ENCODE measurements at places on chromosomes 5 and 9.

- DNase-seq: no peak
These were observed 594.5 kb downstream of the BNC2 start for GRCh38 chr9:16275795-16276624.

- no peak for DNase-seq
These were observed 161.0 kb downstream of the SPATA31D1 start for GRCh38 chr9:82149501-82149946.

GRCh38 chr9:129211686-129212085 is 33.6 kb upstream of the IER5L start:
- peak; percentile 36 for DNase-seq

DNA sequence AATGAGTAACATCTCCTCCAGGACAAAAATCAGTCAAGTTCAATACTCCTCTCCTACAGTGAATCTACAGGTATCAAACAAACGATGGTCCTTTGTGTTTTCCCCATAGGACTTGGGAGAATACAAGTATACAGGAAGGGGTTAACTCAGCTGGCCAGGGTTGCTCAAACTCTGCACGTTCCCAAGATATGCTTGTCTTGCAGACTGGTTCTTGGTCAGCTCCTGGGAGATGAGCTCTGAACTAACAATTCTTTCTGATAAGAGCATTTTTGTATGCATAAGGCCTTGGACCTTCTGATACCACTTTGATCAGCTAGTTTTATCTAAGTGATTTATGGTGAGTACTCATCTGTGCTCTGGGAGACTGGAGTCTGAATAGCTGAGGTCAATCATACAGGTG is 42.1 kb downstream of the LOX start:
- DNase-seq: no peak

GRCh38 chr5:14068136-14068535 is 75.0 kb upstream of the TRIO start:
- DNase-seq: no peak

DNA sequence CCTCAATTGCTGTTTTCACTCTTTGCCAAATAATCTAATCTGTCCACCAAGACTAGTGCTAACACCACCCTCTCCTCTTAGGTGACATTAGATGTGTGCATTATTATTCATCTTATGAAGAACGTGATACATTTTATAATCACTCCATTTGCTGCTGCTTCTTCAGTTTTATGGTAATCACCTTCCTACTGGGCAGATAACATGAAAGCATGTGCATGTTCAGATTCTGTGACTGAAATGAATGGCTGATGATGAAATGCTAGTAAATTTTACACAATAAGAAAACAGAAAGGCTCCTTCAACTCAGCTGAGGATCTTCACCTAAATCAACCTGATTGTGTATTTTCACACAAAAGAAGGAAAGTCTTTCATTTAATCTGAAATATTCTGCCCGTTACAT is 577.6 kb downstream of the CSNK1G3 start:
- no peak for DNase-seq

- DNase-seq: no peak
These were observed 18.6 kb upstream of the CFAP95 start for GRCh38 chr9:69801989-69802388.

DNA sequence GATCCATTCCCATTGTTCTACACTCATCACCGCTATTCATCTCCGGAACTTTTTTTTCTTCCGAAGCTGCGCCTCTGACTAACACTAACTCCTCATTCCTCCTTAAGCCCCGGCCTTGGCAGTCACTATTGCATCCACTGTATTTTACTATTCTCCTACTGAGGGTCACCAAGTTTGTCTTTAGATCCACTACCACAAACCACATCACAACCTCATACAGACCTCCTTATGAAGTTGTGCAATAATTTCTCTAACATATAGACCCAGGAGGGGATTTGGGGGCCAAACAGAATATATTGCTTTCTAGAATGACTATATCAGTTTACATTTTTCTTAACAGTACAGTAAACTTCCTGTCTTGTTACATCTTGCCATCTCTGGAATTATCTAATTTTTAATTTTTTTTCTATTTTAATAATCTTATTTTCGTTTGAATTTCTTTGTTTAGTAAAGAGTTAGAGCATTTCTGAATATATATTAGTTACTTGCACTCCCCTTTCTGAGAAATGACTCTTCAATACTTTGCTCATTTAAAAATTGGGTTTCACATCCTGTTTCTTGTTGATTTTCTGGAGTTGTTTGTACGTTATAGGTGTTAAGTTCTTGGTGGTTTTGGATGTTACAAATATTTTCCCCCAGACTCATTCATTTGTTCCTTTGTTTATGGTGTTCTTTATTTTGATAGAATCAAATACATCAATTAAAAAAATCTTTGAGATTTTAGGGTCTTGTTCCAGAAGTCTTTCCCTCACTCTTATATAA is 37.1 kb downstream of the DMRT2 start:
- DNase-seq: no peak

DNA sequence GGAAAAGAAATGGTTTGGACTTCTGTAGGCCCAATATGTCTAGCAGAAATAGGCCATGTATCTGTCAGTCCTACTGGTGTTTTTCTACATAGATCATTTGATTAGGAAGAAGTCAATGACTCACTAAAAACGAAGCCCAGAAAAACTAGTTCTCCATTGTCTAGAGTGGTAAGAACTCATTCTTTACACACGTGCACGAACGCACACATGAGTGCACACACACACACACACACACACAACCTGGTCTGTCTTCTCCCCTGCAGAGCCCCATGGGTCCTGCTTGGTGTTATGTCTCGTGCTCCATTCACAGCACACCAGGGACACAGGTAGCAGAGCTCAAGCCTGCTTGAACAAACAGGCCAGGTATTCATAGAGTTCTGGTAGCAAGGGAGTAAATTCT is 14.9 kb upstream of the FCN1 start:
- DNase-seq: no peak

GRCh38 chr9:82651474-82651873 is 411.5 kb downstream of the RASEF start:
- DNase-seq: peak; percentile 18

DNA sequence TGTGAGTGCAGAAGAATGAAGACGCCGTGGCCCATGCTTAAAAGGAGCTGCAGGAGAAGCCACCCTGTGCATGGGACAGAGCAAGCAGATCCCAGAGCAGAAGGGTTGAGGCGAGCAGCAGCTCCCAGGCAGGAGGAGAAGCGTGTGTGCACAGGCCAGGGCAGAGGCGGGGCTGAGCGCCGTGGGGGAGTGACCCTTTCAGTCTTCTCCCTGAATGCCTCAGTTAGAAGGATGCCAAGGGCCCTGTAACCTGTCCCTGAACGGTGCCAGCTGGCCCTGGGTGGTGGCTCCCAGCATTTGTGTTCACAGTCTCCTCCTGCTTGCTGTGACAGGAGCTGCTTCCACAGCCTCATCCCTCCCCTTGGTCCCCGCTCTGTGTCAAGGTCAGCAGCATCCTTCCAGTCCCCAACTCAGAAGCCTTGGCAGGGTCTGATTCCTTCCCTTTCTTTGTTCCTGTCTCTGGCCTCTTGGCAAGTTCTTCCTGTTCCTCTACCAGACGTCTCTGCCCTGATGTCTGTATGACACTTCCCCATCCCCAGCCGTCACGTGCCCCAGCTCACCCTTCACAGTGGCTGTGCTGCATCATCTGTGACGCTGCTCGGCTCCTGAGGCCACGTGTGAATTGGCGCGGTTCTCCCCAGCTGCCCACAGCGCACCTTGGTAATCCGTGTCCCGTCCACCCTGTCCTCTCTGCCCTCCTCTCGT is 5.2 kb downstream of the EXOC3 start:
- DNase-seq: no peak

DNA sequence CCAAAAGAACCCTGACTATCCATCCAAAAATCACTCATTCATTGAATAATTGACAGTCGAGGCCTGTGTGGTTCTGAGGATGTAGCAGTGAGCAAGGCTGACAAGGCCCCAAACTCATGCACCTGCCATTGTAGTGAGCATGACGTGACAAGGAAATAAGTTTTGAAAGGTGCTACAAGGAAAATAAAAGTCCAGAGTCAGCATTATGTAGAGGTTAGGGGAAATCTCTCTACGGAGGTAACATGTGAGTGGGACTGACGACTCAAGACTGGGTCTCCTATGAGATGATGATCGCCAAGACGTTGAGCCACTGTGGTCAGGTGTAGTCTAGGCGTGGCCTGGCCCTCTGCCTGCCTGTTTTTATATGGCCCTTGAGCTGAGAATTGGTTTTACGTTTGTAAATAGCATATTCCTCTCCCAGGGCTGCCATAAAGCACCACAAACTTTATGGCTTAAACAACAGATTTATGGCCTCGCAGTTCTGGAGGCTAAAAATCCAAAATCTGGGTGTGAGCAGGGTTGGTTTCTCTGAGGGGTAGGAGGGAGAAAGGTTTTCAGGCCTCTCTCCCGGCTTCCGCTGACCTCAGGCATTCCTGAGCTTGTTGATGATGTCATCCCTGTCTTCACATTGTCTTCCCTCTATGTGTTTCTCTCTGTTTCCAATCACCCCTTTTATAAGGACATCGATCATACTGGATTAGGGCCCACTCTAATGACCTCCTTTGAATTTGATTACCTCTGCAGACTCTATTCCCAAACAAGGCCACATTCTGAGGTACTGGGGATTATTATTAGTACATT is 206.4 kb upstream of the EGFLAM start:
- DNase-seq: no peak

- DNase-seq: peak; percentile 17
These were observed 74.4 kb upstream of the ATP10B start for GRCh38 chr5:160926428-160926827.

- DNase-seq: no peak
These were observed 363.9 kb downstream of the AGTPBP1 start for GRCh38 chr9:85377731-85378289.

GRCh38 chr9:99592834-99593574 is 228.7 kb upstream of the NR4A3 start:
- no peak for DNase-seq

DNA sequence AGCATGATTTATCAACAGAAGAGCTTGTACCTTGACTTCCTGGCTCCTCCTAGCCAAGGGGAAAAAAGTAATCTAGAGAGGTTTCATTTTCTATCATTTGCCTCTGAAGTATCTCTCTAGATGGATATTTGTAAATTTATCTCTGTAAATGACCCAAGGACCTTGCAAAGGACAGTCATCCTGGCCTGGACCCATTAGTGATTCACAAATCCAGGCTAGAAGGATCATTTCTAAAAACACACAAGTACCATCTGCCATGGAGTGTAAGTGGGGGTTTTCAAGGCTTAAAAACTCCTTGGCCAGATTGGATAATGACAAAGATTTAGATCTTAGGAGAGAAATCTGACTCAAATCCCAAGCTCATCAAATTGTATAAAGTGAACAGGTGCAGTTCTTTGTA is 8.1 kb downstream of the TTC23L start:
- DNase-seq: no peak

- no peak for DNase-seq
These were observed 15.4 kb downstream of the CCT5 start for GRCh38 chr5:10265245-10266109.

DNA sequence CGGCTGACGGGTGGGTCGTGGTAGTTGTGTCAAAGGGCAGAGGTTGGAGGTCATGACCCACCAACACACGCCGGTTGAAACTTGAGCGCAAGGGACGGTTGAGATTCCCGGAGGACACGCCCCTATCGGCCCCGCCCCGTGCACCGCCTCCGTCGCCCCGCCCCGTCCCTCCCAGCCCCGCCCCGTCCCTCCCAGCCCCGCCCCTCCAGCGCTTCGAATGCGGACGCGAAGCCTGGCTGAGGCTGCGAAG is 226 bp upstream of the RANBP17 start:
- no peak for DNase-seq

DNA sequence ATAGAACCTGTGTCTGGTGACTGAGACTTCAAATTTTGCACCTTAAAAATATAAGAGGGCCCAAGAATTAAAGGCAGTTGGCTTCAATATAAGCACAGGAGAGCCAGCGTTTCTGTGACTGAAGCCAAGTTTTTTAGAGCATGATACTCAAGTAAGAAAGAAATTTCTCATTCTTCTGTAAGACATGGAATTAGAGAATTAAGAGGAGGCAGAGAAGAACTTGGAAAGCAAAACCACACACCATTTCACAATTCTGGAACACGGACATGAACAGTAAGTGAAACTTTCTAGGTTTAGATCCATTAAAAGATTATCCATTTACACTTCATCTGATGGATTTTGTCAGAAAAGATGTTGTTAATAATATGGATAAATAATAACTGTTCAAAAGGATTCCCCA is 8.9 kb upstream of the AGXT2 start:
- no peak for DNase-seq

GRCh38 chr5:176542135-176542595 is 5.0 kb upstream of the RNF44 start:
- DNase-seq: no peak

DNA sequence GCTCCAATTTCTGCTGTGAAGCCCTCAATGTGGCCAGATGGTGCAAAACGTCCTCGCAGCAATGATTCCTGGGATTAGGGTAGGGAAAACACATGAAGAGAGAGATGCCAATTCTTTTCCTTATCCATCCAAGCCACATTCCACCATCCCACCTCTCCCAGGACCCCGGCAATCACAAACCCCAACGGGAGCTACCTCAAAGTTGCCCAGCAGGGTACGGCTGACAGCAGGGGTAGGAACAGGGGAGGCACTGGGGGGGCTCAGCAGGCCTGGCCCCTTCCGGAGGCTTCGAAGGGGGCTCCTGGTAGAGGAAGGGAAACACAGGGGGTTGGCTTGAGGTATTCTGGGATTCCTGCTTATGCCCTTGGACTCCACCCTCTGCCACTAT is 3.4 kb upstream of the STOML2 start:
- no peak for DNase-seq

- no peak for DNase-seq
These were observed 274.3 kb upstream of the DMRT1 start for GRCh38 chr9:567128-567746.

- peak; percentile 77 for DNase-seq
These were observed 707 bp downstream of the PIP5K1B start for GRCh38 chr9:68705531-68706362.

DNA sequence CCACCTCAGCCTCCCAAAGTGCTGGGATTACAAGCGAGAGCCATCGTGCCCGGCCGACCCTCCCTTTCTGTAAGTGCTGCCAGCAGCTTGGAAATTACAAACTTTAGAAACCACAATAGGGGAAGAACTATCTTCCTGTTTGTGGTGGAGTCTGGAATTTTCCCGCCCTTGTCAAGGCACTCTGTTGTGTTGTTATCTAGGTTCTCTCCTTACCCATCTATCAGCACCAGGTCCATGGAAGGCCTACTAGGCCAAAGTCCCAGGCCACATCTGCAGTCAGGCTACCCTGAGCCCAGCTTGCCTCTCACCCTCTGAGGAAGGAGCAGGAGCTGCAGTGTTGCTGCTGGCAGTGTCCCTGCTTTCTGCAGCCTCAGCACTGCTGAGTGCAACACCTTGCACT is 214.9 kb downstream of the MCTP1 start:
- DNase-seq: no peak

DNA sequence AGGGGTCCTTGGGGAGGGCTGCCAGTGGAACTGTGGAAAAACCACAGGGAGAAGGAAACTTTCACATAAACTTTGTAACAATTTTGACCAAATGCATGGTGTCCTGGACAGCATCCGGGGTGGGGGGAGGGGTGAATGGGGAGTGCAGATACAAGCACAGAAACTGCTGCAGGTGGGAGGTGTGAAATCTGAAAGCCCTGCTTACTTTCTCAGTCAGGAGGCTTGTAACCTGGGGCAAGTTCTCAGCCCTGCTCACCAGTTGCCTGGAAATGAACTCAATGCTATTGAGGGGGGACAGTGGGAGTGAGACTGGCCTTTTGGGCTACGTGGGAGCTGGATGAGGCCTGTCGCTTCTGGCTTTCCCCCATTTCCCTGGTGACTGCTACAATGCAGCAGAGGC is 694.5 kb upstream of the ZNF608 start:
- no peak for DNase-seq

GRCh38 chr5:74862221-74862620 is 4.0 kb downstream of the FAM169A start:
- DNase-seq: no peak

GRCh38 chr9:88587182-88587581 is 52.2 kb downstream of the NXNL2 start:
- DNase-seq: no peak

Measured in GM23338 (cell line).